ENCODE measurements at places on chromosomes 16 and 17.
A peak's percentile ranks its signal among the peaks of the same experiment; 100 is the strongest.

DNA sequence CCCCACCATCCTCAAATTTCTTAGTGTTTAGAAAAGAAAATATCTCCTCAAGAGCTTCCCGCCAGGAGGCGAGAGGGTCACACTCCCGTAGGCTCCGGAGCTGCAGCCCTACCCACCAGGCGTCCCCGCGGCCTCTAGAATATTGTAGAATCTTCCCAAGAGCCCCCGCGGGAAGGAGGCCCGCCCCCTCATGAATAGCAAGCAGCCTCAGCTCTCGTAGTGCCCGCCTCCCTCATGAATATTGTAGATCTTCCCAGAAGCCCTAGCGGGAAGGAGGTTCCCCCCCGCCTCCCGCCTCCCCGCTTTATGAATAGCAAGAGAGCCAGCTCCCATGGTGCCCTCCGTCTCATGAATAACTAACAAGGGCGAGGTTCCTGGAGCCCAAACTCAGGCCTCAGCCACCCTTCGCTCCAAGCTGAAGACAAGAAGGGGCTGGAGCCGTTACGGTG lies at the start of gene FBXO47:
TSS of gene FBXO47 (minus strand) at position 114 of the 449 bp plus-strand sequence. CDS start 4,378 bp downstream, outside the sequence.
- peak; percentile 69 for DNase-seq

GRCh38 chr17:753418-753817 lies 1.4 kb upstream of the GEMIN4 start:
- DNase-seq: no peak

GRCh38 chr16:64981568-64982281 lies 140.1 kb downstream of the CDH11 start:
- DNase-seq: no peak

DNA sequence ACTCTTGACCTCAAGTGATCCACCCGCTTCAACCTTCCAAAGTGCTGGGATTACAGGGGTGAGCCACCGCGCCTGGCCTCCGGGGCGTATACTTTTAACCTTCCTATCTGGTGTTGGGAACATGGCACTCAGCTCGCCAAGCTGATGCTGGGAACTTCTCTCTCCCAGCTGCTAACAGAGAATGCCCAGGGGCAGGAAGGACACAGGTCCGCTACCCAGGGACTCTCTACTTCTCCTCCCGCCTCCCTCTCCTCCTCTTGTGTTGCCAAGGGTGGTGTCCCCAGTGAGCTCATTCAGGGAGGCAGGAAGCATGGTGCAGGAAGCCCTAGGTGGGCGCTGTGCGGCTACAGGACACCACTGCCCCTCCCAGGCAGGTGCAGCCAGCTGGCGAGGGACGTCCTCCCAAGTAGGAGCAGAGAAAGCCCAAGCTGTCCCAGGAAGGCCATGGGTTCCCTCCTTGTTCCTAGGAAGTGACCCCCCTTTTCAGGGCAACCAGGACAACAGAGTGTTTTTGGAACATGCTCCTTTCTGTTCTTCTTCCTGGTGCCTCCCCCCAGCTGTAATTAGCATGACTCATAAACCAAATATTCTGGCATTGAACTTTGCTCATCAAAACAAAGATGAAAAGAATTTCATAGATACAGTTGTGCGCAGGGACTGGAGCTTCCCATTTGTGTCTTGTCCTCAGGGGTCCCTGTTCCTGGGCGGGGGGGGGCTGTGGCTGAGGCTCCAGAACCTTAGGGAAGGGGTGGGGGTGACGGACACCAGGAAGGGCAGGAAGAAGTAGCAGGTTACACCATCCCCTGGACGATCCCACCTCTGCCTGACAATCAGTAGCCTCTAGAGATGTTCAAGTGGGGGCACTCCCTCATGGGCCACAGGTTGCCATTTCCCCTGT lies 2.7 kb downstream of the C1QTNF1 start:
- no peak for DNase-seq

GRCh38 chr17:34401165-34401564 lies 38.1 kb upstream of the CCL1 start:
- DNase-seq: no peak

GRCh38 chr16:30724641-30725417 lies 23.4 kb upstream of the PHKG2 start:
- DNase-seq: no peak

DNA sequence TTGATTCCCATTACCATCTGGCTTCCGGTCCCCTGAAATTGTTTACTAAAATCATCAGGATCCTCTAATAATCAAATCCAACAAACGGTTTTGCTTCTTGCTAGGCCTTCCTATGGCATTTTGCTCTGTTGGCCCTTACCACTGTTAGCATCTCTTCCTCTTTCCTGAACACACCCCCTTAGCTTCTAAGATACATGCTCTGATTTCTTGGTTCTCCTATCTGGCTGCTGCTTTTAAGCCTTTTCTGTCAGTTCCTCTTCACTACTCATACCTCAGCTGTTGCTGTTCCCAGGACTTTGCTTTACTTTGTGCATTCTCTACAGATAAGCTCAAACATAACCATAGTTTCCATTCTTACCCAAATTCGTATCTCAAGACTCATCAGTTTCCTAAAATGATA lies 11.4 kb downstream of the CAPNS2 start:
- no peak for DNase-seq

DNA sequence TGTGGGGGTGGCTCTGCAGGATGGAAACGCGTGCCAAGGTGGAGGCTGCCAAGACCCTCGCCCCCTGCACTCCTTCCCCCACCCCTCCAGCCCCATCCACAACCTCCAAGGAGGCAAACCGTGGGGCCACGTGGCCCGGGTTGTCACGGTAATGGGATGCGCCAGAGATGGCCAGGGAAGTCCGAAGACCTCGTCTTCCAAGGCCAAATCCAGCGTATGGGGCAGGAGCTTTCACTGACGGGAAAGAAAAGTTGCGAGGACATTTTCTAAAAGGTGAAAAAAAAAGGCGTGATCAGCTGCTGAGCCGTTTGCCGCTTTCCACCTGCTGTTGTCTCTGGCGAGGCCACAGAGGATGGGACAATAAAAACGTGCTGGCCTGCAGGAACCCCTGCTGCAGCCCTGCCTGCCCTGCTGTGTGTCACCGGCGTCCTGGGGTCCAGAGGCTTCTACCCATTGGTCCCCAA lies 28.3 kb upstream of the GSE1 start:
- DNase-seq: no peak

- no peak for DNase-seq
These were observed 101.8 kb downstream of the FTO start for GRCh38 chr16:53805752-53806151.

- no peak for DNase-seq
These were observed 25.4 kb downstream of the YWHAE start for GRCh38 chr17:1374431-1375177.

DNA sequence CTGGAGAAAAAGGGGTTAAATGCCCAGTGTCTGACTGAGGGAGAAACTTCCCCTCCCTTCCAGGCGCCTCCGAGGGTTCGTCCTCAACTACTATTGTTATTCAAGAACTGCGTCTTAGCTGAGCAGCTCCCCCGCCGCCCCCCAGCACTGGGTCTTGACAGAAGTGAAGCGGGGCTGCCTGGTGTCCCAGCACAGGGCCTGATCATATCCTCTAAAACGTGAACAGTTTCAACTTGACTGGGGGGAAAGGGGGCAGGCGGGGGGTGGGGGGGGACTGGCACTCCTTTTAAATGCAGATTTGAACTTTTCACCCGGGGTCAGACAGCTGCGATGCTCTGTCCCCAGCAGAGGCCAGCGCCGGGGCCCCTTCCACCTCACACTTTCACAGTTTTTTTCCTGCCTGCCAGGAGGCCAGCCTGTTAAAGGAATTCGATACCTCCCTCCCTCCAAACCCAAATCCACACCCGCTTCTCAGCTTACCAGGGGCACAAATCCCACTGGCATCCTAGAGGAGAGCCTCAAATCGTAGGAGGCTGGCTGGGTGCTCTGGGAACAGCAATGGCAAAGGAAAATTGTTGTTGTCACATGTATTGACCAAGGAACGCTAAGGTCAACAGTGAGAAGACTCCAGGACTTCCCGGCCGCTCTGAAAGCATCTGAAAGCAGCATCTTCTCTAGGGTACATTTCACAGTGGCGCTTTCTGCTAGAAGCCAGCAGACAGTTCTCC lies 14.5 kb downstream of the ZFHX3 start:
- DNase-seq: no peak

DNA sequence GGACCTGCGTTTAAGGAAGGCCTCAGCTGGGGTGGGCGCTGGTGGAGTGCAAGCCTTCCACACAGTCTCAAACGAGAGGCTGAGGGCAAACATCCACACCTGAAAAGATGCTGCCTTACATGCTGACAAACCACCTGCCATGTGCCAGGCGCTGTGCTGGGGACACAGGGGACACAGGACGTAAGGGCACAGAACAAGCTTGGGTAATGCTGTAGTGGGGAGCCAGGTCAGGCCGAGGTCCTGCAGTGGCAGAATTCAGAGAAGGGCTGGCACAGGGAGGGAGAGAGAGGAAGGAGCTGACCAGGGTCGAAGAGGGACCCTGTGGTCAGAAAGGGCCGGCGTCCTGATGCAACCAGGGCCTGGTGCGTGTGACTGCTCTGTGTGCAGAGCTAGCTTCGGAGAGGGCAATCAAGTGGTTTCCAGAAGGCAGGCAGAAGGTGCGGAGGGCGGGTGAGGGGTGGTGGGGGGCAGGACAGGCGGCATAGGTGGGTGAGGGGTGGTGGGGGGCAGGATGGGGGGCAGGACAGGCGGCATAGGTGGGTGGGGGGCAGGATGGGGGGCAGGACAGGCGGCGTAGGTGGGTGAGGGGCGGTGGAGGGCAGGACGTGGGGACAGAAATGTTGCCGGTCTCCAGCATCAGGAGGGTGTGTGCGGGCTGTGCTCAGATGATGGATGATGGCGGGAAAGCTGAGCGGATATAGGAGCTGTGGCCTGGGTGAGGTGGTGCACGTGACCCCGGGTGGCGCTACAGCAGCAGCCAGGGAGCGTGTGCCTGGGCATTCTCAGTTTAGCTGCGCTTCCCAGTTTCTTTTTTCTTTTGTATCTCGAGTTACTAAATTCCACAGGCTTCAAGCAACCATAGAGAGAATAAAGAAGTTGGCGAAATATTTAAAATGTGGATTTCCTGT lies 18.8 kb downstream of the TELO2 start:
- DNase-seq: no peak

DNA sequence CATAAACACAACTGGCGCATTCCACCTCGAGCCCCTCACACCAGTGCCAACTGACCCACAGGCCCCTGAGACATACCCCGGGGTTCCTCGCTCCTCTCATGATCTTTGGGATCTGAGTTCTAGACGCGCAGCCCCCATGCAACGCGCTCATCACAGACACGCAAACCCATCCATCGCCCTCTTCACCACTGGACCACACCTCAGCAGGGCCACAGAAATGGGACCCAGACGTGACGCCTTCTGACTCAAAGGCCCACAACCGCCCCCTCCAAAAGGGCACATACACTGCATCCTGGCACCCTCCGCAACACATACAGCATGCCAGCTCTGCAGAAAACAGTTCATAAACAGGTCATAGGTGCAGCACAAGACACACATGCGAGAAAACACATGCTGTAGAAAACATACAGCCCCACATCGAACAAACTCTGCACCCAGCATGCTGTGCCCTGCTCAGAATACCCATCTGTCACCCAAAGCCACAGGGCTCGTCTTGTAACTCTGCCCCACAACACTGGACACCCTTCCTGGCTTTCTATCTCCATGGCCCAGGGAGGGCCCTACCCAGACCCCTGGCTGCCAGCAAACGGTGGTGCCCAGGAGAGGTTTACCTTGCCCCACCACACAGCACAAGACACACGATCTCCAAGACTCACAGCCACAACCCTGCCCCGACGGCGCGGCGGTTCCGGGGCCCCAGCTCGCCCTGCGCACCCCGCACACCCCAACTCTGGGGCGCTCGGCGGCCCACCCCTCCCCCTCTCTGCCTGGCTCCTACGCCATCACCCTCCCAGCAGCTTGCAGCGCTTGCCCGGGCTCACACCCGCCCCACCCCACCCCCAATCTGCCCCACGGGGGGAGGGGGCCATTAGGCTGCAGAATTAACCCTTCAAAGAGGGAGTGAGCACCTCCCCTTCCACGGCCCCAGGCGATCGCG lies 887 bp downstream of the ZBTB4 start:
- DNase-seq: peak; percentile 58

- DNase-seq: no peak
These were observed 22.6 kb downstream of the GJD3 start for GRCh38 chr17:40341808-40342503.

- DNase-seq: no peak
These were observed 99.9 kb downstream of the RPTOR start for GRCh38 chr17:80644536-80644935.

- no peak for DNase-seq
These were observed 34.2 kb downstream of the TTC19 start for GRCh38 chr17:16033729-16034349.

GRCh38 chr17:8151641-8152111 lies 528 bp downstream of the PER1 start:
- DNase-seq: no peak

DNA sequence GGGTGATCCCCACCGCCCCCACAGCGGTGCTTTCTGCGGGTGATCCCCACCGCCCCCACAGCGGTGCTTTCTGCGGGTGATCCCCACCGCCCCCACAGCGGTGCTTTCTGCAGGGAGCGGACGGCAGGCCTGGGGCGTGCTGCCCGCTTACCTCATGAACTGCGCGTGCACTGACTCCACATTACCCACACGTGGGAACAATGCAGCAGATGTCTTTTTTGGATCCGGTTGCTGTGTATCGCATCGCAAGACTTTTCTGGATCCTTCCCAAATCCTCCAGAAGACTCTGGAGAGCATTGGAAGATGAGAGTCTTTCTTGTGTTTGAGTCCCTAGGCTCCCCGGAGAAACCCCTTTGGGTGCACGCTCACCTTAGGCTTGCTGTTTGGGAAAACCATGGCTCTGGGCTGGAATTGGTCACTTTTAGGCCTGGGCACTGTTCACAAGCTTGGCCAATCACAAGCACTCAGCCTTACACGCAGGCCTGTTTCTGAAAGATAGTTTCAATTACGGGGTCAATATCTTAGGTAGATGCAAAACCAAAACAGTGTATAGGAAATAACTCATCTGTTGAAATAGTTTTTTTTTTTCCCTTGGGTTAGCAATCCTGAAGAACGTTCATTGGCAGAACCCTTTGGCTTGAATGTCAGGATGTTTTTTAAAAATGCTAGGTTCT lies 201.8 kb downstream of the RPTOR start:
- DNase-seq: no peak

DNA sequence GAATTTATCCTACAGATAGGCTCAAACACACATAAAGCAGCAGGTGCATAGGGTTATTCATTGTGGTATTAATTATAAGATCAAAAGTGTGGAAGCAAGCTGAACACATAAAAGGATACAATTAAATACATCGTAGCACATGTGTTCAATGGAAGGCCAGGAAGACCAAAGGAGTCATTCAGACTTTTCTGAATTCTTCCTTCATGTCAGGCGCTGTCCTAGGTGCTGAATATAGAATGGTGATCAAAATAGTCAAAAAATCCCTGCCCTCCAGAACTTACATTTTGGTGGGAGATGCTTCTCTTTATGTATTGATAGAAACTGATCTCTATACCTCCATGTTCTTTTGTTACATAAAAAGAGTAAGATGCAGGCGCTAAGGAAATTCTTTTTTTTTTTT lies 439.0 kb upstream of the ASIC2 start:
- DNase-seq: no peak

DNA sequence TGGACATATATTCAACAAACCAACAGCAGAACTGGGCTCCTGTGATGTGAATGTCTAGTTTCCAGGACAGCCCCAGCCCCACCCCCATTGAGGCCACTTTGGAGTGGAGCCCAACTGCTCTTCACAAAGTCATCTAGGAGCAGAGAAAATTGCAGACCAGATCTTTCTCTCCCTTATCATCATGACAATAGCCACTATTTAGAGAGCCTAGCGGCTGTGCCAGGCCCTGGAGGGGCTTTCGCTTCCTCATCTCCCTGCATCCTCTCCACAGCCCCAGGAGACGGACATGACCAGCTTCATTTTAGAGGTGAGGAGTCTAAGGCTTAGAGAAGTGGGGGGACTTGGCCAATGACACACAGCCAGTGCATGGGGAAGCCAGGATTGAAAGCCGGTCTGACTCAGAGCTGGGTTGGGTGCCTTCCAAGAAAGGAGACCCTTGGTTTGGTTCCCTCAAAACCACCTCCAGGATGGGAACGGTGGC lies 1.4 kb downstream of the PRSS8 start:
- DNase-seq: no peak
